ENCODE measurements at places on chromosomes 6 and 20.

GRCh38 chr6:136077834-136078576 lies 172.1 kb downstream of the MTFR2 start:
- DNase-seq, result no peak

GRCh38 chr6:144617191-144617590 lies 332.1 kb downstream of the UTRN start:
- no peak for DNase-seq

GRCh38 chr20:34143951-34144350 lies 31.9 kb upstream of the EIF2S2 start:
- no peak for DNase-seq

- no peak for DNase-seq
These were observed 77.6 kb downstream of the HIVEP2 start for GRCh38 chr6:142867355-142867801.

- no peak for DNase-seq
These were observed 3.9 kb upstream of the LRRC1 start for GRCh38 chr6:53790886-53791285.

DNA sequence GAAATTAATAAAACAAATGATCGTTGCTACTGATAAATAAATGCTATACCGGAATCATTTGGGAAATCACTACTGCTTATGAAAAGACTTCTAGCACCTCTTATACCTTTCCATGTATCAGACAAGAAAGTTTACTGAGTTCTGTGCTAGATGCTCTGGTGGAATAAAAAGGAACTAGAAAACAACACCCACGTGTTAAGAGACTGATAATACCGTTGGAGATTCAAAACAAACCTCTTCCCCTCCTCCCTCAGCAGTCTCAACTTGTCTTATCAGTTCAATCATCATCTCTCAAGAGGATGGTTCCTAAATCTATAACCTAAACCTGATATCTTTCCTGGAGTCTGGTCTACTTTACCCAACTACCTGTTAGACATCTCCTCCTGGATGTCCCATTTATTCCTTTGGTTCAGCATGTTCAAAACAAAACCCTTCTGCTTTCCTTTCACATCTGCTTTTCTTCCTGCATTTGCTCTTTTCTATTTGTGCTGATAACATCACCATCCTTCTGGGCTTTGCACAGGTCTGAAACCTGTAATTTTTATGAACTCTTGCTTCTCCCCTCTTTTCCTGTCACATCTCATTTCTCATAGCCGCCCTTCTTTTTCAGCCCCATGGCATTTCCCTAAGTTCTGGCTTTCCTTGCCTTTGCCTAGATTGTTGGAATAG lies 122.2 kb downstream of the COL19A1 start:
- no peak for DNase-seq

- no peak for DNase-seq
These were observed 34.0 kb upstream of the NXT1 start for GRCh38 chr20:23316626-23317025.

- DNase-seq, result no peak
These were observed 18.1 kb upstream of the SFT2D1 start for GRCh38 chr6:166360243-166361076.

- DNase-seq, result no peak
These were observed 41.2 kb downstream of the LRFN2 start for GRCh38 chr6:40545954-40546353.

- DNase-seq, result no peak
These were observed 164.8 kb upstream of the GGTLC1 start for GRCh38 chr20:24153101-24154040.

DNA sequence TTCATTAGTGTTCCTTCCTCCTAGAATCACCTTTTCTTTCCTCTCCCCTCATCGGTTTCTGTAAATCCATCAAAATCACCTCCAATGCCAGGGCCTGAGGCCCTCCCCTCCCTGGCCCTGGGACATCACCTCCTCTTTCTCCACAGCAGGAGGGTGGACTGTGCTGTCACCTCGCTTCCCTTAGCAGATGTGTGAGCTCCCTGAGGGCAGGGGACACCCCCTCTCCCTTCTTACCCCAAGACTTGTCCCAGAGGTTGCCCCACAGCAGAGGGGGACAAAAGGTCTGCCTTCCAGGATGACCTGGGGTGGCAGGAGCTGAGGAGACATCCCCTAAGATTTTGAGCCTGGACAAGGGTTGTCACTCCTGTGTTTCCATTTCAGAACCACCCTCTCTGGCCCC lies 5.9 kb downstream of the ULBP1 start:
- DNase-seq, result no peak

DNA sequence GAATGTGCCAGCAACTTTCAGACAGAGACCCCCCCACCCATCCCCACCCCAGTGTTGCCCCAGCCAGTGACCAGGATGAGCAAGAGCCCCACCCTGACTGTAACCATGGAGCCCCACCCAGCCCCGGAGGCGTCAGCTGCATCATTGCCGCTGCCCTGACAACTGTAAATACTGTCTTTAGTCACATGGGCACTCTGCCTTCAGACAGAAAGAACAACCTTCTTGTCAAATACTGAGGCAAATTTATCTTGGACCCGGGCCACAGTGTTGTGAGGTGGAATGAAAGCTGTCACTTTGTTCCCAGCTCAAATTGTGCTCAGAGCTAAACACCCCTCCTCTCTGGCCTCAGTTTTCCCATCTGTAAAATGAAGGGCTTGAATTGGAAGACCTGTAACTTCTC lies 23.7 kb downstream of the MOCS3 start:
- no peak for DNase-seq

DNA sequence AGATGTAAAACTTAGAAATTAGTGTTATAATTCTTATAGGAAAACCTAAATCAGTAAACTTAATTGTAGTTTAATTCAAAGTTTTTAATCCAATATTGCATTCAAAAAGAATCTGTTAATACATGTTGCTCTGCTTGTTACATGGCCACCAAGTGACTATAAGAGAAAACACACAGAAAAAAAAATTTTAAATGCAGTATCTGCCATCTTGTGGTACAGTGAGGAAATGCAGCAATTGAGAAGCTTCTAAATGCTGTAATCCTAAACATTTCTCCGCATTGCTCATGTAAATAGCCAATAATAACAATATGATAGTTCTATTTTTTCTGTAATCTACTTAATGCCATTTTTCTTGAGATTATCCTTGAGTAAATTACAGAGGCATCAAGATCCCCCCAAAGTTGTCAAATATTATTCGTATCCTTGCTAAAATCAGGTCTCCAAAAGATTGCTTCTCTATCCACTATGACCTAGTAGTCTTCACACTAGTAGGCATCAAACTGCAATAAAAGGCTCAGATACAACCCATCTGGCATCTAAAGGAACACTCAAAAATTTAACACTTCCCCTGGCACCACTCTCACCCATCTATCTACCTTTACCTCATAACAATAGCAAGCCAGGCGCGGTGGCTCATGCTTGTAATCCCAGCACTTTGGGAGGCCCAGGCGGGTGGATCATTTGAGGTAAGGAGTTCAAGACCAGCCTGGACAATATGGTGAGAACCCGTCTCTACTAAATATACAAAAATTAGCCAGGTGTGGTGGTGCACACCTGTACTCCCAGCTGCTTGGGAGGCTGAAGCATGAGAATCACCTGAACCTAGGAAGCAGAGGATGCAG lies 34.6 kb downstream of the HDAC2 start:
- DNase-seq, result no peak

DNA sequence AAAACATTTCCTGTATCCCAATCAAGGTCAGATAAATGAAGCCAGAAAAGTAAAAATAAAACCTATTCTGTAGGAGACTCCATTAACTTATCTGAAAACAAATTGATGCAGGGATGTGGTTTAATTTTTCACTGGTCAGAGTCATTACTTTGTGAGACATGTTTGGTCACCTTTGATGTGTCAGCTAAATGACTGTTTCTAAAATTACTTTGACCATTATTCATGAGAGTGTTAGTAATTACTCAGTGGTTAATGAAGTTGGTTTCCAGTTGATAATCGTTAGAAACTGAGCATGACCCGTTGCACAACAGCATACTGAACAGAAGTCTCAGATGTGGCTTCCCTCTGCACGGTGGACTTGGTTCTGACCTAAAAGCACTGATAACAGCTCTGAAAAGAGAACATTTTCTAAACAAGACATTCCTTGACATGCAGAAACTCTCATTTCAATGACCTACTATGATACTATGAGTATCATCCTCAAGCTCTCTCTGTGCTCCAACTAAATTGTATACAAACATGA lies 410.5 kb upstream of the RNF217 start:
- no peak for DNase-seq

GRCh38 chr6:29504961-29505360 lies 17.2 kb upstream of the MAS1L start:
- DNase-seq, result no peak

GRCh38 chr6:5036269-5036668 lies 32.4 kb upstream of the RPP40 start:
- DNase-seq, result no peak

DNA sequence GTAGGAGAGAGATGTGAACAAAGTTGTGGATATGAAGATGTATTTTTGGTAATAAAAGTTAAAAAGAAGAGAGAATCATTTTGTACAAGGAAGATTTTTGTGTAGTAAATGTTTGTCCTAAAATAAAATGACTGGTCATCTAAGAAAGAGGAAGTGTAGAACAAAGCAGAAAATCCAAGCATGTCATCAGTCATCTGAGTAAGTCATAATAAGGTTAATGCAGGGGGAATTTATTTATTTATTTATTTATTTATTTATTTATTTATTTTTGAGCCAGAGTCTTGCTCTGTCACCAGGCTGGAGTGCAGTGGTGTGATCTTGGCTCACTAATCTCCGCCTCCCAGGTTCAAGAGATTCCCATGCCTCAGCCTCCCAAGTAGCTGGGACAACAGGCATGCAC lies 15.7 kb upstream of the CGA start:
- no peak for DNase-seq

DNA sequence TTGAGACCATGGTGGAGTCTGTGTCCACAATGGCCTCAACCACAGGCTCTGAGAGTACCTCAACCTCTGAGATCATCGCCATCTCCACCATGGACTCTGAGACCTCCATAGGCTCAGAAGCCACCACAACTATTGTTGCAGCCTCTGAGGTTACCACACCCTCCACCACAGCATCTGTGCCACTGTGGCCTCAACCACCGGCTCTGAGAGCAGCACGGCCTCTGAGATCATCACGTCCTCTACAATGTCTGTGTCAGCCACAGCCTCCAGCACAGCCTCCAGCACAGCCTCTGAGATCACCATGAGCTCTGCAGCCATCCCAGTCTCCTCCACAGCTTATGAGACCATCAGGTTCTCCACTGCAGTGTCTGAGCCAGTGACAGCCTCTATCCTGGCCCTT lies 19.4 kb upstream of the MUC21 start:
- DNase-seq, result no peak

DNA sequence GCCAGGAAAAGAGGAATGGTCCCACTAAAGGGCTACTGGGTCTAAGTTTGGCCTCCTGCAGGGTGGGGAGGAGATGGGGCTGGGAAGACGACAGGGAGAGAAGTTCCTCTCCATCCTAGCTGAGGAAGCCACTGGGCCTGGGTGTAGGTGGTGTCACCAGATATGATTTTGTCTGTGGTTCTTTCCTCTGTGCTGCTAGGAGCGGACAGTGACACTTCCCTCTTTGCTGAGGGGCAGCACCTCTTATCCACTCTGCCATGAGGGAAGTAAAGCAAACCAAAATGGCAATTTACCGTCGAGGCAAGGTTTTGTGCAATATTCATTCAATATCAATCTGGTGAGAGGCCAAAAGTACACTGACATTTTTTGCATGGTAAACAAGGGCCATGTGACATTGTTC lies 33.0 kb upstream of the NR2E1 start:
- DNase-seq, result no peak

DNA sequence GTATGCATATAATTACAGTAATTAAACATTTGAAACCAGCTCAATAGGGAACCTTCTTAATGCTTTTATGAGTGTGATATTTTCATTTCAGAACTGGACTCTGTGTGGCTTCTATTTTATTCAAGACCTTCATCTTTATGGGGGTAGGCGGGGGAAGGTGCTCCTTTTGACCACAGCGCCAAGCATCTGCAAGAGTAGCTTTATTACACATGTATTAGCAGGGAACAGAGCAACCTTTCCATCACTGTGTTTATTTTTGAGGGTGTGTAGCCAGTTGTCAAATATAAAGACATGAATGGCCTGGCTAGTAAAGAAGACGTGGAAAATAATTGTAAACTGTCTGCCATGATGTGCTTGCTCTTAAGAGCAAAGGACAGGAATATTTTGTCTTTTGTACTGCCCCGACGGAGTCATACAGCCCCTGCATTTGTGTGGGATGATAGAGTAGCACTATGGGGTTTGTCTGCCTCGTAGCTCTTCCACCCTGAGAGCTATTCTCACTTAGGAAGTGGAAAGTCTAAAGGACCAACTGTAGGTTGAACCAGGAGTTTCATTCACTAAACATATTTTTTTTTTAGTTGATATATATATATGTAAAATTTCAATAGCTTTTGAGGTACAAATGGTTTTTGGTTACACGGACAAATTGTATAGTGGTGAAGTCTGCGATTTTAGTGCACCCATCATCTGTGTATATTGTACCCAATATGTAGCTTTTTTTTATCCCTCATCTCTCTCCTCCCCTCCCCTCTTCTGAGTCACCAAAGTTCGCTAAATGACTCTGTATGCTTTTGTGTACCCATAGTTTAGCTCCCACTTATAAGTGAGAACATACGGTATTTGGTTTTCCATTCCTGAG lies 91.2 kb downstream of the CARMIL1 start:
- DNase-seq, result no peak

- no peak for DNase-seq
These were observed 57.6 kb upstream of the CCN6 start for GRCh38 chr6:111996144-111996865.

DNA sequence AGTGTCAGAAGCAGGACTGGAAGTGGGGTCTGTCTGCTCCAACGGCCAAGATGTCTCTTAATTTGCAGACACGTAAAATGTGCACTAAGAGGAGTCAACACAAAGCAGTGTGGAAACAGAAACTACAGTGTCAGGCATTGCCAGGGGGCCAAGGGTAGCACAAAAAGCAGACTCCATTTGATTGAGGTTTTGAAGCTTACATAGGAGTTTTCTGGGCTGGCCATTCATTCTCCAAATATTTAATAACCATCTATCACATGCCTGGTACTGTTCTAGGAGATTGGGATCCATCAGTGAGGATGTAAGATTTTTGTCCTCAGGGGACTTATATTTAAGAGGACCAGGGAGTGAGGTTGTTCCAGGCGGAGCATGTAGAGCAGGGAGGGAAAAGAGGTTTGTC lies 29.5 kb downstream of the MAFB start:
- DNase-seq, result no peak

- no peak for DNase-seq
These were observed 9.6 kb upstream of the CHD6 start for GRCh38 chr20:41627611-41628244.
